Suppressor macrophage (primary cell): ENCODE measurements at places on chromosomes 16 and 17.

DNA sequence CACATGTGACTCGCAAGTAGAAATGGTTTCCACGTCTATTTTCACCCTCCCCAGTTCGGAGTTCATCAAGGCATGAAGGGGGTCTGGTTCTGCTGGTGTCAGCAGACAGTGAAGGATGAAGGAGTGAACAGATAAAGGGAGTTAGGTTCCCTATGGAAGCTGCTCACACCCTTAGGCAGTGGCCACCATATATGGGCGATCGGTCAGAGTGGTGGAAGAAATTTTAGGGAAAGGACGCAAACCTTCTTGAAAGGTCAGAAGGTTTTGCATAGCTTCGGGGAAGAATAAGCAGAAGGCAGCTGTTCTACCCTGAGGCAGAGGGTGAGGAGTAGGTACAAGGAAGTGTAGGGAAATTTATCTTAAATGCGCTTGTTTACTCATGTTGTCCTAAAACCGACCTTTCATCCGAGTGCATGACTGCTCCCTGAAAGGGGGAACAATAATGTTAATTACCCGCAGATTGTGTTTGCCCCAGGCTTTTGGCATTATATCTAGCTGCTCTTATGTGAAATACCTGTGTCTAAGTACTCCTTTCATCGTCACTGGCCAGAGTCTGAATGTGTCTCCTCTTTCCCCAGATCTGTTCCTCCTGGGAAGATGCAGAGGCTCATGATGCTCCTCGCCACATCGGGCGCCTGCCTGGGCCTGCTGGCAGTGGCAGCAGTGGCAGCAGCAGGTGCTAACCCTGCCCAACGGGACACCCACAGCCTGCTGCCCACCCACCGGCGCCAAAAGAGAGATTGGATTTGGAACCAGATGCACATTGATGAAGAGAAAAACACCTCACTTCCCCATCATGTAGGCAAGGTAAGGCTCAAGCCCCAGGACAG lies 12.5 kb downstream of the CDH5 start:
- DNase-seq, result no peak

DNA sequence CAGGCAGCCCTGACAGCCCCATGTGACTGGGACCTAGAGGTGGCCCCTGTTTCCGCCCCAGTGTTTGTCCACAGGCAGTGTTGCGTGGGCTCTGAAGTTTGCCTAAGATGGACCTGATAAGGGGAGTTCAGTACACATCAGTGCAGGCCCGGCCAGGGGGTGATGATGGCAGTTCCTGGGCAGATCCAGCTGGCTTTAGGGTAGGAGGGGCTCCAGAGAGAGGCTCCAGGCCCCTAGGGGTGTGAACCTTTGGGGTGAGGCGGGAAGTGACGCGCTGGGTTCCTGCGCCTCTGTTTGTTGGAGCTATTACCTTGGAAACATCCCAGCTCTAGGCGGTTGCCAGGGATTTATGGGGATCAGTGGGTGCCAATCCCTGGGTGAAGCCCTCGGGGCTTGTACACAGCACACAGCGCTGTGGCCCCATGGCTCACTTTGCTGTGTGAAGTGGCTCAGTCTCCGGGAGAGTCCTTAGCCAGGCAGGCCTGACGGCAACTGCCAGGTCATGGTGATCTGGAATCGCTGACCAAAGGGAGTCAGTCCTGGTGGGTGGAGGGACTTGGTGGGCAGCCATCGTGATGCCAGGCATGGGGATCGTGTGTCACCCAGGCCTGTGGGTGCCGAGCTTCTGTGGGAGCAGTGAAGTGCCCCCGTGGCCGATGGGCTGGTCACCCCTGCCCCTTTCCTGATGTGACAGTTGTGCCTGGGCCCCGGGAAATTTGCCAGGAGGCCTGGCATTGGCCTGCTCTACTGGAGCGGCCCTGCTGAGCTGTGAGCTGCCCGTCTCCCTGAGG lies 146.1 kb downstream of the SEC14L1 start:
- peak; percentile 73 for DNase-seq

DNA sequence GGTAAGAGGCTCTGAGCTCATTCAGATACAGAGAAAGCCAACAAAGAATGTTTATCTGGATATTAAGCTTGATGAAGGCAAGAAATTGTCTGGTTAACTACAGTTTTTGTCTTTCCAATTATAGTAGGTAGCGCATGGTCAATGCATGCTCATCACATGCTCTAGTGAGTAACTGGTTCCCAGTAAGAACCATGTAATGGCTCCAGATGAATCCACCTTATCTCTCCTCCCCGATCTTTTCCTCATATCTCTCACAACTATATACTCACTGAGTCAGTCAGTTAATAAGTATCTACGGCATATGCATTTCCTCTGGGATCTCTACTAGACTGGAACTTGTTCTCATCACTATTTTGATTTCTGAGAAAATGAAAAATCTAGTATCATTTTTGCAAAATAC lies 340.7 kb upstream of the DYNLRB2 start:
- DNase-seq, result no peak

DNA sequence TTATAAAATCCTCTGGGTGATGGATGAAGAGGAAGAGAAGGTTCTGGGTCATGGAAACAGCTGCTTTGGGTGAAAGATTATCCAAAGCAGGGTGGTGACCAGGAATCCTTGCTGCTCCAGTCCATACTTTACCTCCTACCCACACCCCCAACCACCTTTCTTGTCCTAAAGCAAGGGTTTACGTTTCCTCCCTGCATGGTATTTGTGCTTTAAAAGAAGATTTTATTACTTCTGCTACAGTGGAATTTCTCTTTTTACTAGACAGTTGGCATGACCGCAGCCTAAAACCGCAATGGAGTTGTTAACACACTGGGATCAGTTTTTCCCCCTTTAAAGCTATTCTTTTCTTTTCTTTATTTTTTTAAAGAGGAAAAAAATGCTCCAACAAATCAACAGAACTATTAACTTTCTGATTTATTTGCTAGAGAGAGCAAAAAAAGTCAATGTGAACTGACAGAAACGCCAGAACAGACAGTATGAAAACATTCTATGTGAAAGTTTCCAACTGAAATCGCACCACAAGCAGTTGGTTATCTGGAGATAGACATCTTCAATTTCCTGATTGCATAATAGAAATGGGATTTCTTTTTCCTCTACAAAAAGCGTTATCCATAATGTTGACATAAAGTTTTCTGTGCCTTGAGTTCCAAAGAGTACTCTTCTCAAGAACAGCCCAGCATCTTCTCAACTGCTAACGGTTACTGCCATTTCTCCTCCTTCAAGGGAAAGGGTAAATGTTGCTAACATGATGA lies 236.0 kb downstream of the IRX3 start:
- no peak for DNase-seq

- DNase-seq, result peak; percentile 89
Measured at GRCh38 chr17:50638966-50639713, 4.5 kb downstream of the ABCC3 start.

GRCh38 chr17:78176548-78177025 lies 8.2 kb downstream of the SYNGR2 start:
- DNase-seq, result peak; percentile 89
